GM12878 (cell line): ENCODE measurements at places on chromosomes 7 and 10. TPM values are rescaled to one million over a fixed set of nuclear protein-coding genes. Genes with fewer than 3 reads are reported as not detected.

Gene MCM10
- 30.7 and 31.1 TPM in 2 replicates for total RNA-seq

DNA sequence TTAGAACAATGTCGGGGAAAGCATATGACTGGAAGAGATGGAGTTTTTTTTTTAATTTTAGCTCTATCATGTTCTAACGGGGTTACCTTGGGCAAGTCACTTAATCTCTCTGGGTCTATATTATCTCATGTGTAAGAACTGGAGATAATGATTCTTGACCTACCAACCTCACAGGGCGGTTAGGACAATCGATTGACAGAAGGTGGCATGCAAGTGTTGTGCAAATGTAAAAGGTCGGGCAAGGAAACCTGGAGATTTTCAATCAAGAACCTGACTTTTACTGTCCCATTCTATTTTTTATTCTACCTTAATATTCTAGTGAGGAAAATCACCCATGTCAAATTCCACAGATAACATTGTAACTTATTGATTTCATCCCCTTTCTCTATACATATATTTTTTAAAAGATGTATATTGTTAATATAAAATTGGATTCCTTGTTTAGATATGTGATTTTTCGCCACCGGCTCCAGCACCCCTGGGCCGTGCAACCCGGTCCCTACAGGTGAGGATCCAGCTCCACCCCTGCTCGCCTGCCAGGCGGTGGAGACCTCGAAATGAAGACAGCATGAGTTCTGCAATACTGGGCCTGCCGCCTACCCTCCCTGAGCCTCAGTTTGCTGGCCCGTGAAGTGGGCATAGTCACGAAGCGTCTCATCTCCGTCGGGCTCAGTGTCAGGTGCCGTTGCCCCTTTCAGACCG lies 497.6 kb upstream of the PHF14 start:
- H3K36me3 ChIP-seq, result no peaks in the 10 kb centered on the region
- no peak overlapping the region for H3K4me3 ChIP-seq
- DNase-seq, result no peak
- H3K27ac ChIP-seq, result no peak overlapping the region
- no peaks in the 10 kb centered on the region for H3K27me3 ChIP-seq
- H3K4me1 ChIP-seq, result no peaks in the 10 kb centered on the region

- DNase-seq, result no peak
- no peak overlapping the region for H3K4me3 ChIP-seq
- no peaks in the 10 kb centered on the region for H3K27me3 ChIP-seq
- H3K27ac ChIP-seq, result no peak overlapping the region
Measured at GRCh38 chr7:31550432-31550831, 36.5 kb downstream of the ITPRID1 start.

GRCh38 chr10:19373988-19374387 lies 325.4 kb downstream of the MALRD1 start:
- H3K4me3 ChIP-seq, result no peak overlapping the region
- H3K36me3 ChIP-seq, result no peaks in the 10 kb centered on the region
- no peak for DNase-seq
- H3K27ac ChIP-seq, result no peak overlapping the region
- no peaks in the 10 kb centered on the region for H3K27me3 ChIP-seq

DNA sequence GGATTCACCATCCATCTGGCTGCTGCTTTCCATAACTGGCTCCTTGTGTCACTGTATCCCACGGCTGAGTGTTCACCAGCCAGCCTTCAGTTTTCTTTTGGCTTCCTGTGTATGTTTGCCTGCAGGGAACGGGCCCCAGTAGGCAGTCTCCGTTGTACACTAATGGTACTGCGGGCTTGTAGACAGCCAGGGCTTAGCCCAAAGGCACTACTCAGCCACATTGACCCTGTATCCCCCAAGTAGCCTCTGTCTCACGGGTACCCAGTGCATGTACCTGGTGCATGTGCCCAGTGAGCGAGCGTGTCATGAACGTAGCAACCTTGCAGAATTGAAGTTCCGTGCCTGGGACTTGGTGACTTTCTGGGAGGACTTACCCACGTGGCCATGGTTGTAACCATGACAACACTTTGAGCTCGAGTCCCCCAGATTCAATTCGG lies 6.1 kb downstream of the PFKFB3 start:
- DNase-seq, result no peak
- H3K27me3 ChIP-seq, result no peaks in the 10 kb centered on the region
- H3K4me3 ChIP-seq, result no peak overlapping the region
- H3K27ac ChIP-seq, result no peak overlapping the region
- H3K36me3 ChIP-seq, result no peaks in the 10 kb centered on the region; the same call in 1 of the 2 replicates
- H3K4me1 ChIP-seq, result peaks cover 6% of the 10 kb centered on the region; the same call in 1 of the 2 replicates

- no peak overlapping the region for H3K27ac ChIP-seq
- H3K27me3 ChIP-seq, result no peaks in the 10 kb centered on the region
- peaks cover 11% of the 10 kb centered on the region for H3K36me3 ChIP-seq
- no peak overlapping the region for H3K4me3 ChIP-seq
- no peak for DNase-seq
Measured at GRCh38 chr7:826230-826917, 5.9 kb upstream of the SUN1 start.

DNA sequence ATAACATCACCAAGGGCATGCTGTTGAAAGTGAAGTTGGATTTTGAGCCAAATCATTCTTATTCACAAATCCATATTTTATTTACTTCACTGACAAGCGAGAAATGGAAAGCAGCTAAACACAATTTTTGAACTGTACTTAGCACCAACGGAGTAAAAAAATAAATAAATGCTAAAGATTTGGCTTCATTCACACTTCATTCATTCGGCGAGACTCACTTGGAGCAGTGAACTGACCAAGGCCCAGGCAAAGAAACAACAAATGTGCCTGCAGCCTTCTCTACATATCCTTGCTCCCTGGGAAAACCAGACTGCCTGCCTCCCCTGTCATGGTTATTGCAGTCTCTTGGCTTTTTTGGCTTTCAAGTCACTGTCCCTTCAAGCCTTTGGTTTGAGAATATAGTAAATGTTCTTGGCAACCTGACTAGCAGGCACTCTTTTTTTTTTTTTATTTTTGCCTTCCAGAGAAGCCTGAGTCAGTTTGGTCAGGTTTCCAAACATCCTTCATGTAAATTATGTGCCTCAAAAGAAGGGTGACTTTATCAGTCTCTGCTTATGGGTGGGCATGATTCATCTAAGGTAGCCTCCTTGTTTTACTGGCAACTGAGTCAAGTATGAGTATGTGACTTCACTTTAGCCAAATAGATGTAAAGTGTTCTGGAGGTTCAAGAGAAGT lies 177.6 kb upstream of the MEOX2 start:
- no peaks in the 10 kb centered on the region for H3K36me3 ChIP-seq
- no peak overlapping the region for H3K4me3 ChIP-seq
- DNase-seq, result no peak
